ENCODE measurements at places on chromosomes 3 and 15.

DNA sequence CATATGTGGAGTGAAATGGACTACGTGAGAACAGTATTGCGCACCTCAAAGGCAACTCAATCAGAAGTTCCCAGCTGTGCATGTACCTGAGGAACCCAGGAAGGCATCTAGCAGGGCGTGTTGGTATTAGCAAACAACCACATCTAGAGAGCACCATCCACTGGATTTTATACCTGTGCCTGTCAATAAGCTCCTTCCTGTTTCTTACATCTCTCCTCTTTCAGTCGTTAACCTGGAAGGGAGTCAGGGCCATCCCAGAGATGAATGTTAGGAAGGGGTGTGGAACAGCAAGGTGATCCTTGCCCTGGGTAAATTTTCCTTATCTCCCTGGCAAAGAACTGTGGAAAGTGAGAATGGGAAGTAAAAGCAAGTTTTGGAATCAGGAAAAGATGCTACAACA is 29.6 kb upstream of the CHMP2B start:
- DNase-seq: no peak

GRCh38 chr3:143146486-143147274 is 27.1 kb downstream of the CHST2 start:
- DNase-seq: no peak

- DNase-seq: no peak
Observed at GRCh38 chr15:89767411-89767915, 8.7 kb upstream of the MESP2 start.

DNA sequence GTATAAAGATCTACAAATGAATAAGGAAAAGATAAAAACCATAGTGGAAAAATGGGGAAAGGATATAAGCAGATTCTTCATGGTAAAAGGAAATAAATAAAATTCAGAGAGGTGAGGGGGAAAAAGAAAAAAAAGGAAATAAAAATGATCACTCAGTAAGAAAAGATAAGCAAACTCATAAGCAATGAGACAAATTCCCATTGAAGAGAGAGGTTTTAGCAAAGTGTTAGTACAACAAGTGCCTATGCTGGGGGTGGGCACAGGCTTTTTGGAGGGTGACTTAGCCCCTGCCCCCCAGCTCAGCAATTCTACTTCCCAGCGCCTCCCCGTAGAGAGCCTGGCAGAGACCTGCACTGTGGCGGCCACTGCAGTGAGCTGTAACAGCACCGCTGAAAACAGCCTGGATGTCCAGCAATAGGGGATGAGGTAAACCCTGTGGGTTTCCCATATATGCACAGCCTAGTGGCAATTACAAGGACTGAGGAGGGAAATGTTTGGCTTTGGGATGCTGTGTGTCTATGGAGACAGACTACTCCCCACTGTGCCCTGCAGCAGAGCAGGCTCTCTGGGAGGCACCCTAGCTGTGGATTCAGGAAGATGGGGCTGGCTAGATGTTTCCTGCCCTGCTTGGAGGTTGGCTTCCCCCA is 23.7 kb upstream of the SFMBT1 start:
- no peak for DNase-seq

DNA sequence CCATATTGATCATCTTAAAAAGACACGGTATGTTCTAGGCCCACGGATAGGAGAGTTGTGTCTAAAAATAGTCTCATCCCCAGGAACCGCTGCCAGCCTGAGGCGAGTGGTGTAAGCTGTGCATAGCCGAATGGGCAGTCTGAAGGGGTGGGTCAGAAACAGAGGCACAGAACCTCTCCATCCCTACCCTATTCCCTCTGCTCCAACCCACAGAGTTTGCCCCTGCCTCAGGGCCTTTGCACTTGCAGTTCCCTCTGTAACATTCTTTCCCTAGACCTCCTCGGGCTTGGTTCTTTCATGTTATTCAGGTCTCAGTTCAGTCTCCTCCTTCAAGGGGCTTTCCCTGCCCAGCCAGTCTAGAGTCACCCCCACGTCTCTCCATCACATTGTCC is 4.8 kb downstream of the SCN5A start:
- no peak for DNase-seq

DNA sequence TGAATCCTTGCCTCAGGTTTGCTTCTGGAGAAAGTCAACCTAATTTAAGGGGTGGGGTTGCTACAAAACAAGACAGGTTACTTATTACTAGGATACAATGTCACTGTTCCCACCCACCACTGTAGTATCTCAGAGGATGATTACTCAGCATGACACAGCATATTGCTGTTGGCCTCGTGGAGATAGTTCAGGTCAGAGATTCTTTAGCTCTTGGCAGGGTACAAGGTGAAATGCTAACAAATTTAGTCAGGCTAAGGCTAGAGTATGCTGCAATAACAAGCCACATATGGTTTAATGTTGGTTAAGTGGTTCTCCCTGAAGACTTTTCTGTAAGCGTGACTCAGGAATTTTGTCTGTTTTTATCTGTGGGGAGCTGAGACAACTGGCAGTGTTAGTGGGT is 161.8 kb downstream of the EDEM1 start:
- DNase-seq: no peak

DNA sequence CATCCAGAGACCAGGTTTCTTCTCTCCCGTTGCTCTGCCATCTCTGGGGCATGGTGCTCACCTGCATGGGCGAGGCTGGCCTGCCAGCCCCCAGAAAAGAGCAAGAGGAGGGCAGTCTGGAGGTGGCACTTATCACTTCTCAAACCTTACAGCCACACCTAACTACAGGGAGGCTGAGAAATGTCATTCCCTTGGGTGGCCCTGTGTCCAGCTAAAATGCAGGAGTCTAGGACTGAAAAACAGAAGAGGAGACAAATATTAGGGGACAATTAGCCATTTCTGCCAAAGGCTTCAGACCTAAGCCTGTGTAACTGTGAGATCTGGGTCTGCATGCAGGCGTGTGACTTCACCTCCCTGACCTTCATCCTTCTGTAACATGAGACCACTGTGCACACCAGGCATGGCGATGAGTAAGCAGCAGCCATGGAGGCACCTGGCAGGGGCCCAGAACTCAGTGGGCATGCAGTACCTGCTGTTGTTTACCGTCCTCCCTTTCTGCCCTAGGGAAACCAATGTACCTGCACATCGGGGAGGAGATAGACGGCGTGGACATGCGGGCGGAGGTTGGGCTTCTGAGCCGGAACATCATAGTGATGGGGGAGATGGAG is 83.4 kb downstream of the MESD start:
- DNase-seq: no peak

- no peak for DNase-seq
Observed at GRCh38 chr3:83011481-83011880, 1250.0 kb upstream of the GBE1 start.

DNA sequence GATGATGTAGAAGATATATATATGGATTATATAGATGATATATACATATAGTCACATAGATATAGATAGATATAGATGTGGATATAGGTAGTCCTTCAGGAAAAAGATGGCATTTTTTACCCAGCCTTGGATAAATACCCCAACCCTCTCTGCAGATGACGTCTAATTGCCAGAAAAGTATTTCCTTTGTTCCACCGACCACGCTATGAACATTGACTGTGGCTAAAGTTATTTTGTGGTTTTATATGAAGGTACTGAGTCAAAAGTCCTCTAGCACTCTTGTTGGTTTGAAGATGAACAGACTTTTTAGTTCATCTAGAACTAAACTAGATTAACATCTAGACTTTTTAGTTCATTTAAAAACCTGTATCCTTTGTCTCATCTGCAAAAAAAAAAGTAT is 207.7 kb downstream of the PLOD2 start:
- no peak for DNase-seq

DNA sequence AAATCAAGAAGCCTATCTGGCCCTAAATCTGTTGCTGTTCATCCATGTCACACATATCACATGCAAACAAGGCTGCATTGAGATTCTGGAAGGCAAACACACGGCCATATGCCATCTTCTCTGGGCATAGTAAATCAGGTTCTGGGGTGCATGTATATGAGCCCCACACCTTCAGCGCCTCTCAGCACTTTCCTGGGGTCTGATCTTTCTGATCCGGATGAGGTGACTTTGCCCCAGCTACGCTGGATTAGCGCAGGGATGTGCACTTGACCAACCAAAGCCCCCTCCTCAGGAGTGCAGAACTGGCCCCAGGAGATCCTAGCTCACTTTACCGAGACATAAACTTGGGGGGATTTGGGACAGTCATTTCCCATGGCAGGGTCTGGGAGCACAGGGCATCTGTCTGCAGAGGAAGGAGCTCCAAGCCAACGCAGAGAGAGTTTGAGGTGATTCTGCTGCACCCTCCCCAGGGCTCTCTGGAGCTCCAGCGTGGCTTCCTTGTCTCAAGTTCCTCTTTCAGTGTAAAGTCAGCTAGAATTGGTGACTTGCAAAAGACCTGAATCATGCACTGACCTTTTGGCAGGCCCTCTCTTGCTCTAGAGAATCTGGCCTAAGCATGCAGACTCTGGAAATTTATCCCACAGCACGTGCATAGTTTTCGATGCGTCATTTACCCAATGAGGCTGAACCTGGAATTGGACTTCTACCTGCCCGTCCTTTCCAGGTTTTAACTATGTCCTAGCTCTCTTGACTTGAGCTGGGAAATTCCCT is 63.5 kb upstream of the KLF13 start:
- no peak for DNase-seq

GRCh38 chr3:181855825-181856224 is 144.1 kb downstream of the SOX2 start:
- DNase-seq: no peak

DNA sequence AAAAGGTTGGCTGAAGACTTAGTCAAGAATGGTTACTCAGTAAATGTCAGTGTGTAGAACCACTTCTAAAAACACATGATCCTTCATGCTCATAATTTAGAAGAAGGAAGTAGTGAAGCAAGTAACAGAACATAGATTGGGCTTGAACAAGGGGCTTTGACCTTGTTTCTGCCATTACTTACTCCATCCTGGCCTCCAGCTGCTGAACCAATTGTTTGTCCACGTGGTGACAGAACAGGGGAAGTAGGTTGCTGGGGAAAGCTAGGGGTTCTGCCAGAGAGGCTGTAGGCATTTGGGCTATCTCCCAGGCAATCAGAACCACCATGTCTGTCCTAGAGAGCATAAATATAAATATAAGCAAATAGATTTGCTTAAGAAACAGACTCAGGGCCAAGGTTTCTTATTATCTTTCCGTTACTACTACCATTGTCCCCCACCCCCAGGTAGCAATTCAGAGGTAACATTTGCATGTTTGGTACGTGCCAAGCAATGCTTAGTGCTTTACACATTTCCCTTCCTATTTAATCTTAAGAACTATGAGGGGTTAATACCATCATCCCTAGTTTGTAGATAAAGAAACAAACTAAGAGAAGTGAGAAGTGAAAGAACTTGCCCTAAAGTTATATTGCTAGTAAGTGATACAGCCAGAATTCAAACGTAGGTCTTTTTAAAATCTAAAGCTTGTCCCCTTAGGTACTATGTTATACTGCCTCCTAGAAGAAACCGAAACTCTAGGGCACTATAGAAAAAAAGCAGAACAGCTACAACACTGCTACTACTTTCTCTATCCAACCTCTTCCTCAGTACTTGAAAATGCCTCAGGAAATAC is 3.0 kb upstream of the SPG11 start:
- DNase-seq: no peak

GRCh38 chr3:9293076-9293475 is 43.6 kb upstream of the SRGAP3 start:
- no peak for DNase-seq

DNA sequence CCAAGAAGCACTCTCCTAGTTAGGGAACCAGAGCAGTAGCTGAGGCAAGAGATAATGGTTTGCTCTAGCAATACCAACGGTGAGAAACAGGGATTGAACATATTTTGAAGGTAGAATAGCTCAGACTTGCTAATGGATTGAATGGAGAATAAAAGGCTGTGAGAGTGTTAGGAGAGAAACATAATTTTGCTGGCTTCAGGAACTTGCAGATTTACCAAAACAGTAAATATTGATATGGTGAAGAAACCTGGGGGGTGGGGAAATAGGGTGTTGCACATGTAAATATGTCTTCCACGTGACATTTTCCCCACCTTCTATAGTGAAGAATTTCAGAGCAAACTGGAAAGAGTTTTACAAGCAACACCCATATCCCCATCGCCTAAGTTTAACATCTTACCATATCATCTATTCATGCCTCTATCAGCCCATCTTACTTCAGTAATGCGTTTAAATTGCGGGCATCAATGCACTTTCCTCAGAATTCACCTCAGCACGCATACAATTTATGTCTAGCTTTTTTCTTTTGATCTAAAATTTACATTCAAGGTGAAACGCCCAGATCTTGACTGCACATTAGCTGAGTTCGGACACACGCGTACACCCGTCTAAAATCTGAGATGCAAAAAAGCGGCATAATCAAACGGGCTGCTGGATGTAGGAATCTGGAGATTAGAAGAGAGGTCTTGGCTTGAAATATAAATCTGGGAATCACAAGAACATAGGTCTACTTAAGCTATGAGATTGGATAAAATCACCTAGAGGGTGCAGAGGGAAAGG is 891 bp upstream of the NR1D2 start:
- DNase-seq: no peak

- DNase-seq: no peak
Observed at GRCh38 chr3:35291471-35292236, 347.7 kb upstream of the ARPP21 start.

DNA sequence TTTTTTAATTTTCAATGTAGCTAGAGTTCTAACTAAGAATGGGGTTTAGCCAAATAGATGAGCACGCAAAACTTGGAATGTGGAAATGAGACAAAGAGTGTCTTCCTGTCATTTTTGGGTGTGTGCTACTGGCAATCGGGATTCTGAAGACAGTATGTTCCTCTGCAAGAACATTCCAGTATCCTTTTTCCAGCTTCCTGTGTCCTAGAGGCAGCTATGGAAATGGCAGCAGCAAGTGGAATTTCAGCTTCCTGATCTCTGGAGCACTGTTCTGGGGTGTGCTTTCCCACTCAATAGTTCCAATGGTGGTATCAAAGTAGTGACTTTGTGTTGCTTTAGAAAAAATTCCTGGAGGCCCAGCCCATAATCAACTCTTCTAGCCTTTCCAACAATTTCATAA is 642.9 kb upstream of the KCNMB2 start:
- no peak for DNase-seq

DNA sequence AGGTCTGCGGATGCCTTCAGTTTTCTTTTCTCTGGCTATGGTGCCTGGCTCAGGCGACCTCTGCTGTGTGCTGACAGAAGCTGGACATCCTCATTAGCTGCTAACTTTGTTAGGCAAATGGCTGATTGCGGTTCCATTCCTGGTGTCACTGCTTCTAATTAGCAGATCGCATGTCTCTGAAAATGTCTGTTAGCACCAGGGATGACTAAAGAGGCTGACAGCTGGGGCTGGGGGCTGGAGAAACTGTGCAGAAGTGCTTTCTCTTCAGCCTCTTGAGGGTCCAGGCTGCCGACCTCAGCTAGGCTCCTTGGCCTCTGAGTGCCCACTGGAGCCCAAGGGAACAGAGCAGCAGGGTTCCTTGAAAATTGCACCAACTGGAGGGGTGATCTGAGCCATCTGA is 39.3 kb downstream of the CHCHD6 start:
- DNase-seq: no peak

- DNase-seq: no peak
Observed at GRCh38 chr3:184405075-184406030, 25.5 kb downstream of the CHRD start.

DNA sequence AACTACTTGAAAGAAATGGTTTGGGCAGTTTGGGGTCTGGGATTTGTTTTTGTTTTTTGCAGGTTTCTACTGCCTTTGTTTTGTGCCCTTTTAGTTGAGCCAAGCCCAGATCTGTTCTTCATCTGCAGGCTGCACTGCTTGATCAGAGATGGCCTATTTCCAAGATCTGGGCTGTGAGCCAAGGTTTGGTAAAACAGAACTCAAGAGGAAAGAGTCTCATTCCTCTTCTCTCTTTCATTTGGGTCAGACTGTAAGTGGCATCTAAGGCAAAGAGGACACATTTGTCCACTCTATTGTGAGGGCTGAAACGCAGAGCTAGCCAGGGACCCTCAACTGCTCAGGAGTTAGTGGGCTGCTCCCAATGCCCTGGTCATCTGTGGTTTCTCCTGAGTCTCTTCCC is 104.4 kb upstream of the UBE3A start:
- DNase-seq: no peak
